ENCODE measurements at places on chromosomes 13 and 19. TPM values are rescaled to one million over a fixed set of nuclear protein-coding genes. Genes with fewer than 3 reads are reported as not detected.

EXOC3L2 gene
- total RNA-seq = 6.9 TPM

ZNF69 gene
- 13.2 TPM for total RNA-seq

BCL2L12 gene
- total RNA-seq = 5.6 TPM

- no peaks in the 10 kb centered on the region for H3K36me3 ChIP-seq
- peaks cover 4% of the 10 kb centered on the region for H3K4me1 ChIP-seq
- DNase-seq = no peak
- H3K4me3 ChIP-seq = no peak overlapping the region
These were observed 495.5 kb downstream of the FOXO1 start for GRCh38 chr13:40170982-40171381.

KASH5 gene
- total RNA-seq = 2.6 TPM

DNA sequence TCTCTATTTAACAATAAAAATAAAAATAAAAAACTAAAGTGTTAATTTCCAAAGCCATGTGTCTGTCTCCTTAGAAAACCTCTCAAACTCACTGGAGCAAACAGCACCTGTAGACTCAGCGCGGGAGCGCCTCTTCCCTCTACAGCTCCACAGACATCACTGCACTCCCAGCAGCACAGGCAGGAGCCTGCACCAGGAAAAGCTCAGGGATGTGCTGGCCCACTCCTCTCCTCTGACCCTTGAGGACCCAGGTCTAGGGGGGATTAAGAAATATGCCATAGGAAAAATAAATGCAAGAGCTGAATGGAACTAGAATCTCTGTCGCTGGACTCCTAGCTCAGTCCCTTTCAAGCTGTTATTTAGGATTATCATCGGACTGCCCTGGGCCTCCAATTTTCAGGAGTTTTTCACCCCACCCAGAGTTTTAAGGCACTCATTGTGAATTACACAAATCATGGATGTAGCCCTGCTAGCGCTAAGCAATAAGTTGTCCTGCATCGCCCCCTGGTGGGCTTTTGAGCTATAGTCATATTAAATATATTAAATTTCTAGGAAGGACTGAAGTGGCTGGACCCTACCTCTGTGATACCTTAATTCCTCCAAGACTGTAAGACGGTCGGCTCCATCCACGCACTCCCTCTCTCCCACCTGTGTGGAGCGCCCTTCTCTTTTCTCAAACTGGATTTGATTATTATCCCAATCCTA is 333.9 kb downstream of the UQCRFS1 start:
- no peak overlapping the region for H3K4me3 ChIP-seq
- no peaks in the 10 kb centered on the region for H3K36me3 ChIP-seq
- DNase-seq = peak; percentile 78
